ENCODE measurements at places on chromosomes 1 and 21. TPM values are rescaled to one million over a fixed set of nuclear protein-coding genes. Genes with fewer than 3 reads are reported as not detected.

DFFA gene
- total RNA-seq: 21.9 TPM

SPATA45 gene
- not detected for total RNA-seq

NFASC gene
- 27.6 TPM for total RNA-seq

NMNAT2 gene
- total RNA-seq: 0.87 TPM
